NT2/D1 (cell line): ENCODE measurements at places on chromosomes 12 and 14.

DNA sequence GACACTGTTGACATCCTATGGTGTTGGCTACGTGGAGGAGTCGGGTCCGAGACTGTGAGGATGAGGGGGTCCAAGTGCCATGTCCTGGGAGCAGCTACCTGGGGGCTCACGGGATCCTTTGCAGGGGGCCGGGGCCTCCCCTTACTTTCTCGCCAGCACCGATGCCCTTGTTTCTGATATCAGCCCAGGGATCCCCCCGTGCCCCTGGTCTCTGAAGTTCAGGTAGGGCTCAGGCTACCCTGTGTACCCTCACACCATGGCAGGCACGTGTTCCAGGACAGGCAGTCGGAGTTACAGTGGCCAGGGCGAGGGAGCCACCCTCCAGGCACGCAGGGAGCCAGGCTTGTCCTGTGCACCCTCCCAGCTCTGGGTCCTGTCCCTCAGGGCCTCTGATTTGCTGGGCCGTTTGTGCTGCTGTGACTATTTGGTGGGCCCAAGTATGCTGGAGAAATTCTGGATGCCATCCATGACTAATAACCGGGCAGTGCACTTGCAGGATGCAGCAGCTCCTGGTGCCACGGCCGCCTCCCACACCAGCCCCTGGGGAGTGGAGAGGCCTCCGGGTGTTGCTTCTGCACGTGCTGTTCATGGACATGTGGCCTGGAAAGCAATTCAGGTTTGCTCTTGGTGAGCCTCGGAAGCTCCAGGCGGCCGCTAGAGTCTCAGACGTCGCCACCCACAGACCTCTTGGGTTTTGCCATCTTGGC, 93.1 kb upstream of the SFSWAP start:
- no peak for DNase-seq

DNA sequence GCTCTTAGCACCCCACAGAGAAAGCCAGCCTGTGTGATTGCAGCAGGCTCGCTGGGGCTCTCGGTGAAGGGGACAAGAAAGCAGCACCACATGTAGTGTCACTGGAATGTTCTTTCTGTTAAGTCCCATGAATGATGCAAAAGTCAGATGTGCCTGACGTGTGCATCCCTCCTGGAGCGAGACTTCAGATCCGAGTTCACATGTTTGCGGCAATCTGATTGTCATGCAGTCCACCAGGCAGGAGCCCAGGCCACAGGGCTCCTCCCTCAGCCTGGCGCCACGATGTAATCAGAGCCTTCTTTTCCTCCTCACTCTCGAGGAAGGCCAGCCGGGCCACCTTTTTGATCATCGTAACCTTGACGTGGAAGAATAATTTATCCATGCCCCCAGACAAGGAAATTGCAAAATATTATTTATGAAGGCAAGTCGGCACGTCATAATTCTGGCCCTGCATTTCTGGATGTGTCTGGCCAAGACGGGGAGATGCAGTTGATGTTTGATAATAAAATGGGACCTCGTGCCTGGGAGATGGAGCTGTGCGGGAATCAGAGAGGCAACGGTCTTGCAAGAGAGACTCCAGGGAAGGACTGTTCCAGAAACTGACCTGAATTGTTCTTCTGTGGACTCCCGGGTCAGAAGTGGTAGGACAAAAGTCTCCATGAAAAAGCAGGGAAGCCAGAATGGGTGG, 214.6 kb downstream of the PHETA1 start:
- no peak for DNase-seq

DNA sequence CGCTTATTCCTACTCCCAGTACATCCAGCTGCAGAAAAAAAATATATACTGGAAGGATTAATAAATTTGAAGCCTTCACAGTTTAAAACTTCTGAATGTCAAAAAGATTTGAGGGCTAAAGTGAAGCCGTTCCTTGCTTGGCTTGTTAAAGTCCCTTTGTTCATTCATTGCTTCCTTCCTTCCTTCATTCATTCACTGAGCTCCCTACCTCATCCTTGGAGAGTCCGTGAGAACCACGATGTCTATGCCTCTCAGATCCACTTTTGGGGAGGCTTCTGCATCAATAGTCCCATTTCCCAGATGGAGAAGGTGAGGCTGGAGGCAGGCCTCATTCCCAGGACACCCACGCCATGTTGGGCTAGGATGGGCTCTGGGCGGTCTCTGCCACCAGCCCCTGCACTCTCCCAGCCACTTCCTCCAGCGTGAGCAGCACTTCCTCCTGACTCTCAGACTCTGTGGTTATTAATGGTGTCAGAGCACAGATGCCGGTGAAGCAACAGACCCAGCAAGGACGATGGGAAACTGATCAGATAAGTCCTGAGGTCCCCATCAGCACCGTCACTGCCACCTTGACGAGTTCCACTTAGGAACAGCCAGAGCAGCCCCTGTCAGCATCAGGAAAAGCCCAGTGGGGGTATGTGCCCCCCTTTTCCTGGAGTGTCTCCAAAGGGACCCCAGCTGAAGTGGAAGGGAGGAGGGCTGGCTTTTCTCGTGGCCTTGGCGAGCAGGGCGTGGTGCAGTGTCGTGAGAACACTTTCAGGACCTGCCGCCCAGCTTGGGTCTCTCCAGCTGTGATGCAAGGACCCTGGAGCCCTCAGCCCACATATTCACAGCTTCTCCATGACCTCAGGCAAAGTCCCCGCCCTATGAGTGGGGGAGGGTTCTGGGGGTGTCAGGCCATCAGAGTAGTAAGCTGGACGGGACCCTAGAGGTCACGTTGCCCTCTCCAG, 21.2 kb downstream of the ASB2 start:
- DNase-seq, result no peak

DNA sequence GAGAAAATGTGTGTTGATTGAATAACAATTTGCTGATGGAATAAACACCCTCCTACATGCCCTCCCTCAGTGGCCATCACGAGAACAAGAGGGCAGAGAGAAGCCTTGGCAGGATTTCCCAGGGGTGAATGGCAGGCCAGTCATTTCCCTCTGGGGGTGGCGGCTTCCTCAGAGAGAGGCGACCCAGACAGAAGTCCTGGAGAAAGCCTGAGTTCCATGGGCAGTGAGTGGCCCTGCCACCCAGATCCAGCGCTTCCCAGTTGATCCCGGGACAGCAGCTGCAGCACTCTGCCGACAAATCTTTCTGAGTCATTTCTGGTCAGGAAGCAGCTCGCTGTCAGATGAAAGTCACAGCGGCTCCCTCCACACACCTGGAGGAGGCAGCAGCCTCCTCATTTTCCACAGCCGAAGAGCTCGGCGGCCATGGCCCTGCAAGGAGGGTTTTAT, 123.0 kb downstream of the SCARB1 start:
- no peak for DNase-seq

- DNase-seq, result no peak
Observed at GRCh38 chr12:51886021-51886710, 1.7 kb upstream of the ANKRD33 start.

DNA sequence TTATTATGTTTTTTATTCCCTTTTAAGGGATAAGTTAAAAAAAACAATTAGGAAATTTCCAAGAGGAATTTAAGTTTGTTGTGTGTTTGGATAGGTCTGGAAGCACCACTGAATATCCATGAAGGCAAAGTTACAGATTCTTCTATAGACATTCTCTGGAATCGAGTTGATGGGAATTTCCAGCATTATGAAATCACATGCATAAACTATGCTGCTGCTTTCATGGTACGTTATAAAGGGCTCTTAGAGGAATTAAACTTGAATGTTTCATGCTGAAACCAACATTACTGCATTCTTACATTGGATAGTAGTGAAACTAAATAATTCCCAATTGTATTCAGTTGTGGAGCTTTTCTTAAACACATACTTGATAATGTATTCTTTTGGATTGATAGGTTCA, 21.5 kb upstream of the PTPRQ start:
- DNase-seq, result no peak

GRCh38 chr14:60514378-60514740, 5.4 kb downstream of the SIX6 start:
- no peak for DNase-seq
